ENCODE measurements at places on chromosomes 2 and 18. TPM values are rescaled to one million over a fixed set of nuclear protein-coding genes. Genes with fewer than 3 reads are reported as not detected.

DNA sequence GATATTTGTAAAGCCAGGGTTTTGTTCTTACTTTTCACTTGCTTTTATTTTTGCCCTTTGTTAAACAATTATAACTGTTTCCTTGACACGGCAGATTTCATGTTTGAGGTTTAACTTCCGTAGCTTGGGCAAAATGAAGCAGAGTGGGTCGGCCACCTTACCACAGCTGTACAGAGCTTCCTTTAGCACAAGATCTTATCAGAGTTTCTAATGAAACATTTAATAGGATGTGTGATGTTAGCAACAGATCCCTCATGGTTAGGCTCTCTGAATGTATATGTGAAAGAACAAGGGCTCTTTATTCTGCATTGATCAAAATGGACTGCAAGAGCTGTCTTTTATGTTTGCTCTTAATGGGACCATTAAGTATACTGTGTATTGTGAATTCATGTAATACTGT lies 22.3 kb downstream of the RNF125 start:
- no peaks in the 10 kb centered on the region for H3K4me1 ChIP-seq
- no peak overlapping the region for H3K4me3 ChIP-seq
- H3K36me3 ChIP-seq, result peaks cover 28% of the 10 kb centered on the region

GRCh38 chr2:28250006-28250405 lies 142.7 kb upstream of the FOSL2 start:
- no peak overlapping the region for H3K4me3 ChIP-seq
- no peaks in the 10 kb centered on the region for H3K36me3 ChIP-seq

GRCh38 chr2:180715044-180715443 lies 265.4 kb upstream of the UBE2E3 start:
- H3K4me1 ChIP-seq, result no peaks in the 10 kb centered on the region
- H3K27ac ChIP-seq, result no peak overlapping the region
- no peak for DNase-seq
- H3K36me3 ChIP-seq, result no peaks in the 10 kb centered on the region
- no peak overlapping the region for H3K4me3 ChIP-seq

DNA sequence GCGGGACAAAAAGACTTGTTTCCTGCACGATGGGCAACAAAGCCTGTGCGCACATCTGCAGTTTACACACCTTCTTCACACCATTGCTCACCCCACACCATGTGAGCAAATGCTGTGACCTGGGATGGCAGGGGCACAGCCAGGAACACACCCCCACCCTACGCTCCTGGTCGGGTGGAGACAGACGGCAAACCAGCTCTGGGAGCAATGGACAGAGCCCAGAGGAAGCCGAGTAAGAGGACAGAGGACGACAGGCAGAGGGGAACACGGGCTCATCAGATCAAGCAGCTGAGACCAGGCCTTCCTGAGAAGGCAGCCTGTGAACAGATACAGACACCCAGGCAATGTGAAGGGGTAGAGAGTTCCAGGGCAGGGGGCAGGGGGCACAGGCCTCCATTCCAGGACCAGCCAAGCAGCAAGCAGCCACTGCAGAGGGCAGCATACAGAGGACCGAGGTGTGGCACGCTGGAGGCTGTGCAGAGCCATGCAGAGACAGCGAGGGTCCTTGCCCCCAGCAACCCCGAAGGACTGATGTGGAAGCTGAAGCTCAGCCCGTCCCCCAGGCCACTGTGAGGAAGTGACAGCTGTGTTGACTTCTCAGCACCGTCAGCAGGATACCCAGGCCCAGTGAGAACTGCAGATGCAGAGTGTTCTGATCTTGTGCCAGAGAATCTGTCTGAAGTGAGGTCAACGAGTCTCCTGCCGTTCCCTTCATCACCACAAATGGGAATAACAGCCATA lies 46.2 kb downstream of the PARD6G start:
- H3K36me3 ChIP-seq, result no peaks in the 10 kb centered on the region
- H3K27me3 ChIP-seq, result no peaks in the 10 kb centered on the region
- peaks cover 9% of the 10 kb centered on the region for H3K4me1 ChIP-seq
- DNase-seq, result no peak
- no peak overlapping the region for H3K27ac ChIP-seq

DNA sequence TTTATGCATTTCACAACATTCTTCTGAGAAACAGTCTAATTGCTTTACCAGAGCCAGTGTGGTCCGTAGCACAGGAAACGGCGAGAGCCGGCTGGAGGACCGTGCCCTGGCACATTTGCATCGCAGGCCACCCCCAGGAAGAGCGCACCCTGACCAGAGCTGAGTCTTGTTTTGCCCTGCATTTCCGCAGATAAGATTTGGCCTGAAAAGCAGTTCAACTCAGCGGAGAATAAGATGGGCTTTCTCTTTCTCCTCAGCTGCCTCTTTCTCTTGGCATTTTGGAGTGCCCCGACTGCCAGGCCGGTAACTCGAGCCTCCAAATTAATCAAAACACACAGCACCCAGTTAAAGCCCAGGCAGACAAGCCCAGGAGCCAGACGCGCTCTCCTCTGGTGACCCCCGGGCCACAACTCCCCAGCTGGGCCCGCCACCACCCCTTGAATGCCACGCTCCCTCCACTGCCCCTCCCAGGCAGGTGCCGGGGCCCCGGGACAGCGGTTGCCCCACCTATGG lies 464 bp downstream of the COL4A4 start:
- no peaks in the 10 kb centered on the region for H3K36me3 ChIP-seq
- peak; percentile 36 for DNase-seq
- H3K27ac ChIP-seq, result no peak overlapping the region
- H3K27me3 ChIP-seq, result peaks cover 6% of the 10 kb centered on the region
- H3K4me1 ChIP-seq, result no peaks in the 10 kb centered on the region

DNA sequence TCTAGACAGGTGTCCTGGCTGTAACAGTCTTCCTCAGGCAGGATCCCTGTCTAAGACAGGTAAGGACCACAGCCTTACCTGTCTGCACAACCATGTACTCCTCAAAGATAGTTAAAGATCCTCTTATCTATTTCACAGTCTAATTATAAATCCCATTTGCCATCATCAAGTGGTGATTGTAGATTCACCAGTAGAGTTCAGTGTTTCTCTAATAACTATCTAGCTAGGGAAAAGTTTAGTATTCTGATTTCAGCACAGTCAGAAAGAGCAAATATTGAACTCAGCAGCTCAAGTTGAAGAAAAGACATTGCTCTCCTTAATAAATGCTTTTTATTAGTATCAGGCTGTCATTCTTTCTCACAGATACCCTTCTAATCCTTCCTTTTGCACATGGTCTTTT lies 1305.5 kb upstream of the NXPH2 start:
- H3K4me3 ChIP-seq, result no peak overlapping the region
- no peaks in the 10 kb centered on the region for H3K4me1 ChIP-seq
- H3K36me3 ChIP-seq, result no peaks in the 10 kb centered on the region

DNA sequence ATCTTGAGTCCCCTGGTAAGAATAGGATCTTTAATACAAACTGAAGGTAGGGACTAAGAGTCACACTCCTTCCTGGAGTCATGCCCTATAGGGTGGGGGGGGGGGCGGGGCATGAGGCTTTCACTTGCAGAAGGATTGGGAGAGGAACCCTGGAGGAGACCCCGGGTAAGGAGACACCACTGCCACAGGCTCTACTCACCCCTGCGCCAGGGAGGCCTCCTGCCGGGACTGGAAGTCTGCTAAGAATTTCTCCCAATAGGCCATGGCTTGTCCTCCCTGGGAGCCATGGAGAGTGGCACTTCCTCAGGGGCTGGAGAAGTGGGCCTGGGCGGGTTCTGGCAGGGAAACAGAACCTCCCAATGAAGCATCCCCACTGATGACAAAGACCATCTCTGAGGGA lies 645.3 kb upstream of the RAB6C start:
- DNase-seq, result peak; percentile 45
- no peaks in the 10 kb centered on the region for H3K36me3 ChIP-seq
- no peaks in the 10 kb centered on the region for H3K27me3 ChIP-seq

- no peak overlapping the region for H3K4me3 ChIP-seq
- no peaks in the 10 kb centered on the region for H3K36me3 ChIP-seq
- no peak for DNase-seq
- H3K27ac ChIP-seq, result no peak overlapping the region
- H3K27me3 ChIP-seq, result no peaks in the 10 kb centered on the region
- H3K4me1 ChIP-seq, result no peaks in the 10 kb centered on the region
These were observed 133.3 kb upstream of the SPRED2 start for GRCh38 chr2:65565681-65566080.

The PFN4 gene
- total RNA-seq, result not detected

All from H9 (cell line).